A549 treated with CpdA at 1 μM for 4 hours (cell line): ENCODE measurements at places on chromosomes 16 and 17. TPM values are rescaled to one million over a fixed set of nuclear protein-coding genes. Genes with fewer than 3 reads are reported as not detected.

DHRS7C gene
- not detected in 5 replicates for total RNA-seq

STX1B gene
- total RNA-seq: 1.4 to 2.2 TPM (median 1.7 TPM) in 5 replicates

SERPINF2 gene
- total RNA-seq: 1.3 to 2.2 TPM (median 2.0 TPM) in 5 replicates

PHOSPHO1 gene
- total RNA-seq: 0.76 to 1.0 TPM (median 0.97 TPM) in 5 replicates

APOBR gene
- total RNA-seq: 0.03 to 0.07 TPM (median 0.03 TPM) in 3 of 5 replicates, not detected in the others

IGFBP4 gene
- 1,911 to 2,563 TPM (median 2,393 TPM) in 5 replicates for total RNA-seq

ADAD2 gene
- total RNA-seq: not detected in 5 replicates

MAF gene
- total RNA-seq: 0.39 to 0.79 TPM (median 0.58 TPM) in 5 replicates

HNF1B gene
- total RNA-seq: 26.3 to 30.4 TPM (median 27.5 TPM) in 5 replicates

NPEPPS gene
- 57.2 to 91.0 TPM (median 66.9 TPM) in 5 replicates for total RNA-seq

LPO gene
- not detected in 5 replicates for total RNA-seq

SLC5A10 gene
- total RNA-seq: 0.09 to 0.22 TPM (median 0.17 TPM) in 5 replicates

SULT1A4 gene
- total RNA-seq: 32.7 to 44.2 TPM (median 38.5 TPM) in 5 replicates

KIFC3 gene
- 163 to 215 TPM (median 196 TPM) in 5 replicates for total RNA-seq

TXNDC17 gene
- total RNA-seq: 401 to 482 TPM (median 422 TPM) in 5 replicates

RNF222 gene
- not detected in 5 replicates for total RNA-seq

STH gene
- total RNA-seq: not detected in 5 replicates

KRTAP2-3 gene
- total RNA-seq: 0.08 TPM in 1 of 5 replicates, not detected in the others

ABCA9 gene
- total RNA-seq: 0.02 TPM in 1 of 5 replicates, not detected in the others

PDXDC1 gene
- total RNA-seq: 62.7 to 71.9 TPM (median 69.7 TPM) in 5 replicates

CTRL gene
- total RNA-seq: 1.6 to 2.7 TPM (median 1.8 TPM) in 5 replicates

FADS6 gene
- not detected in 5 replicates for total RNA-seq

P2RX5 gene
- 15.8 to 26.5 TPM (median 23.2 TPM) in 5 replicates for total RNA-seq

OMG gene
- not detected in 5 replicates for total RNA-seq
